ENCODE measurements at places on chromosomes 13 and 19. TPM values are rescaled to one million over a fixed set of nuclear protein-coding genes. Genes with fewer than 3 reads are reported as not detected.

BST2 gene
- 103 TPM for total RNA-seq

ZNF765 gene
- 3.9 TPM for total RNA-seq

ZNF799 gene
- 3.0 TPM for total RNA-seq

FKBP8 gene
- 116 TPM for total RNA-seq

MAB21L1 gene
- not detected for total RNA-seq

DNA sequence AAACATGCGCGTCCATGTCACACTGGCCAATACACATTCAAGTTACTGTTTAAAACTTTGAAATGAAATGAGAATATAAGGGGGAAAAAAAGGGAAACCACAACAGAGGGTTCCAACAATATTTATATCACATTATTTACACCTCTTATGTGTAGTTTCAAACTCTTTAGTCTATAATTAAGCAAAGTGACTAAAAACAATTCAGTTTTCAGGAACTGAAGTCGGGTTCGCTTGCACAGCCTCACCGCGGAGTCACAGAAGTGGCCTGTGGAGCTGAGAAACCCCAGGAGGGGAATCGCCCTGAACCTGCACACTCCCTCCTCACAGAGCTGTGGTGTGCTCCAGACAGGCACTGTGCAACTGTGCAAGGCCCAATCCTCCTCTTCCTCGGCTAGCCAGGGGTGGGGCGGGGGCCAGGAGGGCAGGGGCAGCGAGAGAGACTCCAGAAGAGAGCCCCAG, 75.9 kb downstream of the STK24 start:
- no peak for DNase-seq

DNA sequence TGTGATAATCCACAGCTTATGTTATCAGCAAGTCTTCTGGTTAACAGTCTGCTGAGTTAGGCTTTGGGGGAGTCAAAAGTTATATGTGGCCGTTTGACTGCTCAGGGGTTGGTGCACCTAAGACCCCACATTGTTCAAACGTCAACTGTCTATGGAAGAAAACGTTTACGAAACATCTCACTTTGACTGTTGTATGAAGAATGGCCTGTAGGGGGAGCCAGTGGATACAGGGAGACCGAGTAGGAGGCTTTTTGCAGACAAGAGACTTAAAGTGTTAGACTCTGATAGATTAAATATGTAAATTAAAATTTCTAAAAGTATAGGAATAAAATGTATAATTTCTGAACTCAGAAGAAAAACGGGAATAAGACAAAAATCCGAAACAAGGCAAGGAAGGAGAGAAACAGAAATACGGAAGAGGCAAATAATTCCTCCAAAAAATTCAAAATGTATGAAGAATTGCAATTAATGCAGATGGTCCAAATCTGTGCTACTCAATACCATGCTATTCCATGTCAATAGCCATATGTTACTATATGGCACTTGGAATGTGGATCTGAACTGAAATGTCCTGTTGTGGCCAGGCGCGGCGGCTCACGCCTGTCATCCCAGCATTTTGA, 37.8 kb downstream of the TNFSF14 start:
- DNase-seq, result peak; percentile 62

GRCh38 chr13:42487221-42487620, 86.7 kb upstream of the TNFSF11 start:
- no peak for DNase-seq

GRCh38 chr19:33430674-33431277, 57.3 kb downstream of the CEBPG start:
- peak; percentile 55 for DNase-seq

DNA sequence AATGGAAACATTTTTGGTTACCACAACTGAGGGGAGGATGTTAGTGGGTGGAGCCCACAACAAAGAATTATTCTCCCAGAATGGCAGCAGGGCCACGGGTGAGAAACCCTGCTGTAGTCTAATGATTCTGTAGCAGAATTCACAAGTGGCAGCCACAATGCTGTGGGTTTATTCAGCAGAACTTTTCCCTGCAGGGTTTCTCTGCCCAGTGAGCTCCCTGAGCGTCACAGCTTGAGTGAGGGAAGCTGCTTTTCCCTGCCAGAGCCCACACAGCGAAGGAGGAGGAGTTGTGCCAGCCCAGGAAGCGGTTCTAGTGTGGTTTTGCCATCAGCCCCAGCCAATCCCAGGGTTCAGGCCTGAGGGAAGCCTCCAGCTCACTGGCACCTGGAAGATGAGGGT, 4.4 kb downstream of the ATP12A start:
- DNase-seq, result no peak

GRCh38 chr19:32345261-32346207, at the start of gene ZNF507:
TSS of gene ZNF507 (plus strand) at chr19:32345610. CDS start at chr19:32352831, 7,221 bp downstream.
- peak; percentile 81 for DNase-seq

GRCh38 chr13:49062297-49062896, 86.7 kb downstream of the FNDC3A start:
- DNase-seq, result no peak

- no peak for DNase-seq
These were observed 43.6 kb downstream of the ARHGAP35 start for GRCh38 chr19:46904114-46905060.

- DNase-seq, result no peak
These were observed 55.2 kb downstream of the VWA8 start for GRCh38 chr13:41905600-41906254.

DNA sequence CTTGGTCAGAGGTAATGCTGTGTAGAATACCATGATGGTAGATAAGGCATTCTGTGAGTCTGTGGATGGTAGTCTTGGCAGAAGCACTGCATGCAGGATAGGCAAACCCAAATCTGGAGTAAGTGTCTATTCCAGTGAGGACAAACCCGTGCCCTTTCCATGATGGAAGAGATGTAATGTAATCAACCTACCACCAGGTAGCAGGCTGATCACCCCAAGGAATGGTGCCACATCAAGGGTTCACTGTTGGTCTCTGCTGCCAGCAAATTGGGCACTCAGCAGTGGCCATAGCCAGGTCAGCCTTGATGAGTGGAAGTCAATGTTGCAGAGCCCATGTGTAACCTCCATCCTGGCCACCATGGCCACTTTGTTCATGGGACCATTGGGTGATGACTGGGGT, 155.0 kb downstream of the RAP2A start:
- DNase-seq, result no peak

GRCh38 chr19:19745496-19746285, 12.8 kb upstream of the ZNF14 start:
- no peak for DNase-seq

DNA sequence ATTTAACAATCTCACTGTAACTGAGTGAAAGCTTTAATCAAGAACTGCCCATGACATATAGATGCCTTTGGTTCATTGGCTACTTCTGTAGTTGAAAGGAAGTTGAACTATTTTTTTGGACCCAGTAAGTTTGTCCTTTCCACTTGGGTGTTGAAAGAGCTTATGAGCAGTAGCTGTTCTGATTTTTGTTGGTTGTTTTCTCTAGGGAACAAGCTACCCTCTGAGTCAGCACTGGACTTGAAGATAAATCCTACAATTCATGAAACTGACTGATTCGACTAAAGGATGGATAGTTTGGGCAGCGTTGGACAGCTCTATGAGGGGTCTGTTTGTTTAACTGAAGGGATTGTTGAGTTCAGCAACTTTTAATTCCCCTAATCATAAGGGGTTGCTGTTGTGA, 101.0 kb downstream of the PAN3 start:
- DNase-seq, result no peak

DNA sequence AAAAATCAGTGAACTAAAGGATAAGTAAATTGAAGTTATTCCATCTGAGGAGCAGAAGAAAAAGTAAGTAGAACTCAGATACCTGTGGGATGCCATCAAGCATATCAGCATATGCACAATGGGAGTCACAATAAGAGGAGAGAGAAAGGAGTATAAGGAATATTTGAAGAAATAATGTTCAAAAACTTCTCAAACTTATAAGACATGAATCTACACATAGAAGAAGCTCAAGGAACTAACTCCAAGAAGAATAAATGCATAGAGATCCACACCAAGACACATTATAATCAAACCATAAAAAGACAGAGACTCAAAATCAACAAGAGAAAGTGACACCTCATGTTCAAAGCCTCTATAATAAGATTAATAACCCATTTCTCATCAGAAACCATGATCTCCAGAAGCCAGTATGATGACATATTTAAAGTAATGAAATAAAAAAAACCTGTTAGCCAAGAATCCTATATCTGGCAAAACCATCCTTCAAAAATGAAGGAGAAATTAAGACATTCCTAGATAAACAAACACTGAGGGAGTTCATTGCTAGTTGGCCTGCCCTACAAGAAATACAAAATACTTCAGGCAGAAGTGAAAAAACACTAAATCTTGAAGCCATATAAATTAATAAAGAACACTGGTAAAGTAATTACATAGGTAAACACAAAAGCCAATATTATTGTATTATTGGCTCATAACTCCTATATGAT, 3.8 kb upstream of the ZNF233 start:
- DNase-seq, result no peak

- DNase-seq, result no peak
These were observed 118.3 kb downstream of the SHISA2 start for GRCh38 chr13:25933520-25933919.

DNA sequence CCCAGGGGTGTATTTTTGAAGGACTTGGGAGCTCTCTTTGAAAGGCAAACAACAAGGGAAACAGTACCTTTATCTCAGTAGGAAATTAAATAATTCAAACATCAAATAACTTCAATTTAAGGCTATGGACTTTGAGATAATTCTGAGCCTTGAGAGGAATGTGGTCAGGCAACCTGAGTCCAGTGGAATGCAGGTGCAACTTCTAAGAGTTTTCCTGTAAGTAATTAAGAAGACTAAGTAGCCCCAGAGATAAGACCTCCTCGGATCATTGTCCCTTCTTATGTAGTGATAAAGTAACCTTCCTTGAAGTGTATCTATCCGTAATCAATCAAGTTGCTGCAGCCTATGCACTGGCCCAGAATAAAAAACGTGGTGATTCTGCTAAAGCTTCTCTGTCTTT, 29.2 kb downstream of the ZNF701 start:
- no peak for DNase-seq

DNA sequence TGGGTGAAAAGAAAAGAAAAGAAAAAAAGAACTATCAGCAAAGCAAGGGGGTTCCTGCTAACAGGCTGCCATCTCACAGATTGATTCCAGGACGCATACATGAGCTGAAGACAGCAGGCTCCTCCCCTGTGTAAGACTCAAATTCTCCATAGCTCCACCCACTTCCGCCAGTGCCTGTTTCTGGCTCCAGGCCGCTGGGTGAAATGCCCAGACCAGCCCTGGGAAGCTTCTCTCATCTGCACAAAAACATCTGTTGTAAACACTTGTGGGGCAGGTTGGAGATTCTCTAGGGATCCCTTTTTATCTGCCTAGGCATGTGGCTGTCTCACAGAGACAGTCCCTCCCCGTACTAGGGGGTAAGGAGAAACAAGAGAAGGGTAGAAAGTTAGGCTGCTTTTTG, 1054.4 kb upstream of the SPRY2 start:
- no peak for DNase-seq

- no peak for DNase-seq
These were observed 3.4 kb upstream of the ZNF333 start for GRCh38 chr19:14686411-14686810.

- DNase-seq, result no peak
These were observed 1.0 kb upstream of the CRYL1 start for GRCh38 chr13:20526664-20527063.

- no peak for DNase-seq
These were observed 722.1 kb downstream of the DACH1 start for GRCh38 chr13:71144883-71145282.

All from left lobe of liver (tissue), 2 donors.